ENCODE measurements at places on chromosomes 1 and 21.

- DNase-seq, result no peak
Measured at GRCh38 chr1:248804771-248805681, 20.7 kb downstream of the SH3BP5L start.

- DNase-seq, result no peak
Measured at GRCh38 chr1:243394066-243394465, 138.2 kb downstream of the SDCCAG8 start.

DNA sequence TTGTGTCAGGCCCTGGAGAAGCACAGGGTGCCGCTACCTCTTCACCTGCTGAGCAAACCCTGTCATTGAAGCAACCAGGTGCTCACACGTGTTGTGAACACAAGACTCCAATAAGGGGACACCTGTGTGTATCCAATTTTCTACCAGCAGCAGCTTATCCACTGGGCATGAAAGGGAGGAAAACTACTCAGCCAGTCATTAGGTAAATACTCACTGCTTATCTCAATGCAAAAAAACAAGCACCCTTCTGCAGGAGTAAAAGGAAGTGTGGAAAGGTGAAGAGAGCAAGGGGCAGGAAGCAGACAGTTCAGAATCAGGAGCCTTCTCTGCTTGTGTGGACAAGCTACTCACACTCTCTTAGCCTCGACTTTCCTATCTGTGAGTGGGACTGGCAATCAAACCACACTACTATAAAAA lies 148.9 kb downstream of the ETS2 start:
- no peak for DNase-seq

DNA sequence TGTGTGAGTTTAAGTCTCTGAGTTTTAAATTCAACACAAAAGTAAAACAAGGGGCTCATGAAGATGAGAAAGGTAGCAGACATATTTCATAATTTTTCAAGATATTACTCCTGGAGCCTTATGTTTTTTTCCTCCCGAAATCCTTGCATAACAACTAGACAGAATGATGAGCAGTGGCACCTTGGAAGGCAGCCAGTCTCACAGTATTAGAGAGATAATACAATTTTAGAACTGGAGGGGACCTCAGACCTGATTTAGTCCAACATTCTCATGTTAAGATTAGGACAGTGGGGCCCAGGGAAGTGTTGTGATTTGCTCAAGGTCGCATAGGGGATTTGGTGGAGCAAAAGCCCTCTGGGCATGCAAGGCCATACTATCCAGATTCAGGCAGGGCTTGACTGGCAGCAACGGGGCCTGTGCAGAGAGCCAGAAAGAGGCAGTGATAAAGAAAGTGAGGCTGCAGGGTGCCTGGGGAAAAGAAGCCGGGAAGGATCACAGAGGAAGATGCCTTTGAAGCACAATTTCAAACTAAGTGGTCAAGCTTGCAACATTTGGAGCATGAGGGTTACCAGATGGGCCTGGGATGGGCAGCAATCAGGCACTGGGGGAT lies 31.4 kb upstream of the BCL9 start:
- DNase-seq, result no peak

GRCh38 chr1:62467092-62467491 lies 30.2 kb downstream of the USP1 start:
- DNase-seq, result peak; percentile 19

DNA sequence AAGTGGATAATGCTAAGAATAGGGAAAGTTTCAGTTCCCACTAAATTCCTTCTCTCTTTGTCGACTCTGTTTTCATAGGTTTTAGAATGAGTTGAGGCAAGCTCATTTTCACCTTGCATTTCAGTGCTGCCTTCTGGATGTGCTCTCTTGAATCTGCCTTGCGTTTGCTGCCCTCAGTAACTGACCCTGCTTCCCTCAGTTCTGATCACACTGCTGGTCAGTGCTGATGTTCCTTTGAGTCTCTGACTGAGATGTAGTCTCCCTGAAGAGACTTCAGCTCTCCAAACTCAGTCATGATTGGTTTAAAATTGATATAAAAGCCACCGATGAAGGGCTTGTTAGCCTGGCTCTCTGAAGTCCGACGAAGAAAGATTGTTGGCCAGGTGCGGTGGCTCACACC lies 25.2 kb upstream of the HMGN1 start:
- DNase-seq, result no peak

DNA sequence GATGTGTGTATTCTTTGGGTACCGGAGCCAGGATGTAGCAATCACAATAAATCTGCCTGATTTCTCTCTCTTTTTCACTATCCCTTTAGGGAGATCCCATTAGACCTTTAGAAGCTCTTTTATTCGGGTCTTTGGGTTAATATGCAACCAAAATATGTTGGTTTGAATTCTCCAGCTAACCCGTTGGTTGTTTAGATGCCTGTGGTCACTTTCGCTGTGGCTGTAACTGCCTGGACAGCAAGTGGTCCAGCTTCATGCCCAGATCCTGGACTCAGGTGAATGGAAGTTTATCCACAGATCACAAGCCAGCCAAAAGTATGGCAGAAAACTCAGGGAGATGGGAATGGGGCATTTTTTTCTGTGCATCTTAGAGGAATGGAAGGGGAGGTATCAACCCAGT lies 12.3 kb downstream of the KAZN start:
- DNase-seq, result no peak

DNA sequence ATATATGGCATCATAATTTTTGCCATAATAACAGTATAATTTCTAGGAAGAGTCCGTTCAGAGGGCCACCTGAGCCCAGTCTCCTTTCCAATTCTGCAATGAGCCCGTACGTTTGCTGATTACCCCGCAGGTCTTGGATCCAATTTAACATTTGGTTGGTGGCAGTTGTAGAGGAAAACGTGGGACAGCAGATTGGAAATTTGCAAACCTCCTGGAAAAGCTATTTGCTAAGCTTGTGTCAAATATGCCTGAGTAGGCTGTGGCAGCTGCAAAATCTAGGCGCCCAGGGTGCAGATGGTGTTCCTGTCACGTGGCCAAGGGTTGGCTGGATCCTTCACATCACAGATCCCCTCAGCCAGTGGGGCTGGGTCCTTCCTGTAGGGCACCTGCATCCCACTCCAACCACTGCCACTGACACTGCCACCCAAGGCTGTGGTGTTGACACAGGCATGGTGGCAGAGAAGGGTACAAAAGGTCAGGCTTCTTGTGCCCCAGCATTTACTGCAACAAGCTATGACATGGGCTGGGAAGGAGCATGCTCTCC lies 174.8 kb upstream of the SYT6 start:
- no peak for DNase-seq

DNA sequence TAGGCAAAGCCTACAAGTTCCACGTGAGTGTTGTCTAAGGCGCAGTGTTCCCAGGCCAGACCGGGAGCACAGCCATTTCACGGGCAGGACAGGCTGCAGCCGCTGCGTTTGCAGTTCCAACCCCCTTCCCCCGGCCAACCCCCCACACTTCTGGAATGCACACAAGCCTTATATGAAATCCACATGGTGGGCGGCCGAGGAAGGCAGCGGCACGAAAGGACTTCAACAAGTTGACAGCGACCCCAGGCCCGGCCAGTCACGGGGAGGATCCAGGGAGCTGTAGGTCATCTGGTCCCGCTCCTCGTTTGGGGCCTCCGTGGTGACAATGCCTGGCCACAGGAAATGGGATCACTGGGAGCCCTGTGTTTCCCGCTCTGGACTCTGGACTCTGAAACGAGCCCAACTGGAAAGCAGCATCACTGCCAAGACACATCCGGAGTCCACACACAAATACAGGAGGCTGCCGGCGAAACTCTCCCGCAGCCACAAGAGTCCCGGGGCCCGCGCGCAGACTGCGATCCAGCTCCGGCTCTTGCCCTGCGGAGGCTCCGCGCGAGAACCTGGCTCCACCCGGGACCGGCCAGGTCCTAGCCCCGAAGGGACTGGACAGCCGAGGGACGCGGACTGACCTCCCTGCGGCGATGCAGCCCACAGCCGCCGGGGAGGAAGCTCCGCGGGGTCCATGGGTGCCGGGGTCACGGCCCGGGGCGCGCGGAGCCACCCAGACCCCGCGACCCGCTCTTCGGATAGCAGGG lies 794 bp downstream of the NID1 start:
- peak; percentile 78 for DNase-seq

DNA sequence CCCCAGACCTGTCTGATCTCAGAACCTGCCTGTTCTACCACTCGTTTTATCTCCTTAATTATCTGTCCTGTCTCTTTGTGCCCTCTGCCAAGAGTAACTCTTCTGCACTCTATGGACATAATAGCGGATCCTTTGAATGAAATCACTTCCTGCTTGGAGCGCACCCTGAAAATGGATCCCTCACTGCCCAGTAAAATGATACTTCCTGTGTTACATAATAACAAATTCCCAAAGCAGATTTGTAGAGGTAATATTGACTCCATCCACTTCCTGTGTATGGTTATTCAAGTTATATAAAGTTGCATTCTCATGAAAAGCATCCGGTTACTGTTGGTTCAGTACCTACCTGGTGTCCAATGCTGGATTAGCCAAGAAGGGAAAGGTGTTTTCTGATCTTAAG lies 246.0 kb downstream of the TRABD2B start:
- peak; percentile 22 for DNase-seq

DNA sequence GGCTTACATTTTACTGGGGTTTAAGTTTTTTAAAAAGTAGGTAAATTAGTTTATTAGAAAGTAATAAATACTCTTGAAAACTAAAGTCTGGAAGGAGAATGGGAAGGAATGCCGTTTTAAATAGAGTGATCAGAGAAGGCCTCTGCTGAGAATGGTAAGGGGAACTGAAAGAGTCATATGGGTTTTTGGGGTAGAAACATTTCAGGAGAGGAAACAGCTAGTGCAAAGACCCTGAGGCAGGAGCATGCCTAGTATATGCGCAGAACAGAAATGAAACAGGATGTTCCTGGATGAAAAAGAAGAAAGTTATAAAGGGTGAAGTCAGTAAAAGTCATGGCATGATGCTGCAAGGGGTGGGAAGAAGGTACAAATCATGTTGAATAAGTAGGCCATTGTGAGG lies 38.9 kb downstream of the ZC3H11B start:
- DNase-seq, result no peak

Data from fibroblast of skin of right quadriceps (primary cell).